Hematopoietic multipotent progenitor cell (in vitro differentiated cells): ENCODE measurements at places on chromosomes 11 and 22.

GRCh38 chr11:87573708-87574107 is 536.0 kb downstream of the TMEM135 start:
- no peak for DNase-seq

DNA sequence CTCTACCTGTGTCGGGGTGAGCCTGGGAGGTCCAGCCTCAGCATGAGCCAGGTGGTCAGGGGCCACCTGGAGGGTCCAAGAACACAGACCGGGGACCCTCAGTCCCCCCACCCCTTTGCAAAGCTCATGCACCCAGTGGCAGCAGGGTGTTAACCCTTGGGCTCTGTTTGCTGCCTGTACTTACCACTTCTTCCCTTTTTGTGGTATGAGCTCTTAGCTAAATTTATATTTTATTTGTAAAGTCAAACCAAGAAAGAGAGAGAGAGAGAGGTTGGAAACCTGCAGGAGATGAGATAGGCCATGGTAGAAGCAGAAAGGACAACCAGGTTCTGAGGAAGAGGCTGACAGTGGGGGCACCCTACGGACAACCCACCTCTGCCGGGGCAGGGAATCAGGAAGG is 29.9 kb downstream of the IL10RA start:
- peak; percentile 72 for DNase-seq

GRCh38 chr11:36130401-36130800 is 158.8 kb downstream of the COMMD9 start:
- DNase-seq = no peak

- DNase-seq = no peak
Observed at GRCh38 chr11:4619514-4619913, 11.5 kb upstream of the TRIM68 start.

- no peak for DNase-seq
Observed at GRCh38 chr11:100715165-100715761, 28.2 kb downstream of the ARHGAP42 start.
